ENCODE measurements at places on chromosomes 3 and 15.

DNA sequence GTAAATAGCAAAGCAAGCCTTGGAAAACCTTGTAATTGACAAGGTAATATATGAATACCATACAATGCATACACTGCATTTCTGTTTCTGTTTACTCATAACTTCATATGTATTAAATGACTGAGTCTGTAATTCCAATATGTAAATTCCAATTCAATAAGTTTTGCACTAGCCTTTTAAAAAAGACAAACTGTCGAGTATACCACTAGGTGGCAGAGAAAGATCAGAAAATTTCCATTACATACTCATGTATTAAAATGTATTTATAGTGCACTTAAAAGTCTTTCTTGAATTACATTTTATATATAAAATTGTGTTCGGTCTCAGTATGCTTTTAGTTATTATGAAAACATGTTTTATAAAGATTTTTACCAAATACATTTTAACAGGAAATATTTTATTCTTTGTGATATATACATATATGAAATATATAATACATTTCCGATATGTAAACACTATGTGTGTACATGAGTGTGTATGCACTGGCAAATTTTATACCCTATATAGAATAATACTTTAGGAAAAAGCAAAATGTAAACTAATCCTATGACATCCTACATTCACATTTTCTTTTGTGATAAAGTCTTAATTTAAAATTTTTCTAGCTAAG lies 216.8 kb downstream of the VGLL3 start:
- DNase-seq, result peak; percentile 54

- peak; percentile 28 for DNase-seq
Measured at GRCh38 chr3:144114767-144115166, 143.1 kb downstream of the DIPK2A start.

GRCh38 chr3:49648354-49649019 lies 25.7 kb upstream of the APEH start:
- DNase-seq, result no peak

DNA sequence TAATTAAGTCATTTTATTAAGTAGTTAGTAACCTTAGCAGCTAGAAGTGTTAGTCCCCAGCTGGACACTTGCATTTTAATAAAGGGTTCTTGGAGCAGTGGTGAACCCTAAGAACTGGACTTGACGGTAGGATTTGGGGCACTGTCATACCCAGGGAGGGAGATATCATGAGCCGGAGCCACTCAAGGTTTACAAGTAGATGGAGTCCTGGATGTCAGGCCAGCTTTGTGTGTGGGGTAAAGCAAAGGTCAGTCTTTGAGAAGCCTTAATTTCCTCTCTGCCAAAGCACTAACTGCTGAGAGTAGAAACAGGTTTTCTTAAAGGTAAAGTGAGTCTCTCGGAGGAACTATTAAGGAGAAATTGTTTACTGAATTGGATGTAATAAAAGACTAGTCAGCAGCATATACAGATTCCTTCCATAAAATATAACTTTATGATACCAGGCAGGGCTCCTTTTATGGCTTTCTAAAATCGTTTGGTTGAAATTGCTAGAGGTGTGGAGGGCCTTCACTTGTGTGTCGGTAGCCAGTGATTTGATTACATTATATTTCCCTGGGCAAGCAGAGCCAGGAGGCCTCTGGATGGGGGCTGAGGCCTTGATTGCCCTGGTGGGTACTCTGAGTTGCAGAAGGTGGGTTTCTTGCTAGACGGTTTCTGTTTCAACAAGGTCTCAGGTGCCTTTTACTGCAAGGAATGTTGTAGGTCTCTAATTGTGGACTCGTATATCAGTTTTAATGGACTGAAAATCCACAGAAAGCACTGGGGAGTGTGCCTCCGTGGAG lies 23.1 kb downstream of the SQOR start:
- DNase-seq, result no peak

DNA sequence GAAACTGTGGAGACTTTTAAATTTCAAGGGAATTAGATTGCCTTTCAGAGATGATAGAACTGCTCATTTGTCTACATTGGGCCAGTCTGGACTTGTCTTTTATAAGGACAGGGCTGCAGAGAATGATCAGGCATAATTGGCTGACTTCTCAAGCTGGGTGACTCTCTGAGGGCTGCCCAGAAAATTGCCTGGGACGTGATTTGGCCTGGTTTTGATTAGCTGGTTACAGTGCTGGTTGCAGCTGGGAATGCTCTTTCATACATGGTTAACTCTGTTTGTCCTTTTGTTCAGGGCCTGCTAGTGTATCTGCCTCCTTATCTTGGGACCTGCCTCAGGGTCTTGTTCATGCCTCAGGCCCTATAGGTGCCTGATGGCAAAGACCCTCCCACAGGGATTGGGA lies 245.6 kb downstream of the CLSTN2 start:
- DNase-seq, result no peak

DNA sequence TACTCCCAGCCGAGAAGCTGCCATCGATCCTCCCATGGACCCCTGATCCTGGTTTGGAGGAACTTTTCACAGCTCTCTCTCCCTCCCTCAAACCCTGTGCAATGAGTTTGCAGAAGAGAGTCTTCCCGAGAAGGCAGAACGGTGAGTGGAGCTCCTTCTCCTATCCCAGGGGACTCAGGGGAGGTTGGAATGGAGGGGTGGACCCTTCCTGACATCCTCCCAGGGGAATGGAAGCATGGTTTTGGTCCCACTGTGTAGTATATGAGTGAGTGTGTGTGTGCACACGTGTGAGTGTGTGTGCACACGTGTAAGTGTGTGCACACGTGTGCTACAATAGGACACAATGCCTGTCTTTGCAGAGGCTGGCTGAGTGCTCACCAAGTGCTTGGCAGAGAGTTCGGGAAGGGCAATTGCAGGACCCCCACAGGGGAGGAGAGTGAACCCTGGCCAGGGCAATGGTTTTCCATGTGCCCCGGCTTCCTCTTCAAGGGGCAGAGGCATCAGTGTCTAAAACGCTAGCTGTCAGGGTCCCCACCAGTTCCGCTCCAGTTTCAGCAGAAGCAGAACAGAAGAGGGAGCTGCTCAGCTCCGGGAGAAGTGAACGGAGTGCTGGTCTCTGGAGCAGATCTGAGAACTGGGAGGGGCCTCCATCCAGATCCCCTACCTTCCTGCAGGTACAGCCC lies 13.8 kb upstream of the IL16 start:
- DNase-seq, result no peak

DNA sequence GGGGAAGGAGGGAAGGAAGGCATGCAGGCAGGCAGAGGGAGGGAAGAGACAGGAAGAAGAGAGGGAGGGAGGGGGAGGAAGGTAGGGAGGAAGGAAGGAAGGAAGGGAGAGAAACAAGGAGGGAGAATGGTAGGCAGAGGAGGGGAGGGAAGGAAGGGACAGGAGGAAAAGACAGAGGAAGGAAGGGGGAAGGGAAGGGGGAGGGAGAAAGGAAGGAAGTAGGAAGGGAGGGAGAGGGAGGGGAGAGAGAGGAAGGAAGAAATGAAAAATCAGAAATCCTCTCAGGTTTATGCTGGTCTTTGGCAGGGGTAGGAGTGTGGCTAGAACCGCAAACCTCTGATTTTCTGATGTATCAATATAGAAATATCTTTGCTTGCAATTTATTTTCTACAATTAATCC lies 4.2 kb downstream of the PRTG start:
- DNase-seq, result no peak

GRCh38 chr3:152350776-152351175 lies 82.0 kb downstream of the MBNL1 start:
- DNase-seq, result no peak

DNA sequence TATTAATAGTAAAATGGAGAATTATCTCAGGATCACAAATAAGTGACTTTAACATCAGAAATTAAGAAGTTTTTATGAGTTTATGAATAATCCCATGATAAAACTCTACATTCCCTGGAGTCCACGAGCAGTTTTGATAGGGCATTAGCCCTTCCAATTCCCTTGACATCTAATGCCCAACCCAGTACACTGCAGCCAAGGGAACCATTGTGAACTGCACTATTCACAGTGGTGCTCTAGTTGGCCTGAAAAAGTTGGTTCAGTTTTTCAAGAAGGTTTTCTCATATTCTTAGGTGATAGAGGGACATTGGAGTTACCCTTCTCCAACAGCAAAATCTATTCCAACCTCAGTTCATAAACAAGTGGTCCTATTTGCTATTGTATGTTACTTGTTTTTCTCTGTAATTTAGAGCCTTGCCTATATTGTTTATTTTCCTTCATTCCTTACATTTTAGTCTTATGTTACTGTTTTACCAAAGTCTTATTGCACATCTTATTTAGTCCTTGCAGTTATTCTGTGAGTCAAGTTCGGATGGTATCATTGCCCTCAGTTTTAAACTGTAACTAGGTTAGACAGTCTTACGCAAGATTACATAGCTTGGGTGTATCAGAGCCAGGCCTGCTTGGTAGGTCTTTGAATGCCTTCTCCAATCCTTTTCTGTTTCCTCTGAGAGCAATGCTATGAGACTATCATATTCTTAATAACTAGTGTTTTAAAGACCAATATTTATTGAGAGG lies 57.9 kb upstream of the SAMMSON start:
- DNase-seq, result no peak

GRCh38 chr3:173743516-173743915 lies 346.0 kb downstream of the NLGN1 start:
- DNase-seq, result no peak

- no peak for DNase-seq
Measured at GRCh38 chr15:81916451-81916850, 129.4 kb downstream of the MEX3B start.

DNA sequence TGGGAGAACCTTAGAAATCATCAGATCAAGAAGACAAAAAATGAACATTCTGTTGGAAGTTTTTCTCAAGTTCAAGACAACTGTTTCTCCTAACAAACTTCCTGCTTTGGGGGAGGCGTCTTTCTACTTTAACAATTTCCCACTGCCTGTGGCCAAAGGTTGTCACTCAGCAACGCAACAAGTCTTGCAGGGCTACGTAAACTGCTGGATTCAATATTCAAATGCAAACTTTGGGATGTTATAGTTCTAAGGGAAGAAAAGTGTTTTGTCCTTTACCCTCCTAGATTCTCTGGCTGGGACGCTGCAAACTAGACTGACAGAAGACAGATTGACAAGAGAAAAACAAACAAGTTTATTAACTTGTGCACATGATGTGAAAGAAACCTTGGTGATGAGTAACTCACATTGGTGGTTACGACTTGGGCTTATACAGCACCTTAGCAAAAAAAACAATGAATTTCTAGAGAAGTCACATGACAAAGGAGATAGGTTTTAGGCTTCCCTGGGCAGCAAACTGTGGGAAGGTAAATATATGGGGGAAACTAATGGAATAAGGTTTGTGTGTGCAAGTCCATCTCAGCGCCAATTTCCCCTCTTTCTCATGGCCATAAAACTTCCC lies 34.0 kb upstream of the ARPIN start:
- no peak for DNase-seq

GRCh38 chr15:89666184-89666857 lies 11.1 kb upstream of the KIF7 start:
- DNase-seq, result no peak

DNA sequence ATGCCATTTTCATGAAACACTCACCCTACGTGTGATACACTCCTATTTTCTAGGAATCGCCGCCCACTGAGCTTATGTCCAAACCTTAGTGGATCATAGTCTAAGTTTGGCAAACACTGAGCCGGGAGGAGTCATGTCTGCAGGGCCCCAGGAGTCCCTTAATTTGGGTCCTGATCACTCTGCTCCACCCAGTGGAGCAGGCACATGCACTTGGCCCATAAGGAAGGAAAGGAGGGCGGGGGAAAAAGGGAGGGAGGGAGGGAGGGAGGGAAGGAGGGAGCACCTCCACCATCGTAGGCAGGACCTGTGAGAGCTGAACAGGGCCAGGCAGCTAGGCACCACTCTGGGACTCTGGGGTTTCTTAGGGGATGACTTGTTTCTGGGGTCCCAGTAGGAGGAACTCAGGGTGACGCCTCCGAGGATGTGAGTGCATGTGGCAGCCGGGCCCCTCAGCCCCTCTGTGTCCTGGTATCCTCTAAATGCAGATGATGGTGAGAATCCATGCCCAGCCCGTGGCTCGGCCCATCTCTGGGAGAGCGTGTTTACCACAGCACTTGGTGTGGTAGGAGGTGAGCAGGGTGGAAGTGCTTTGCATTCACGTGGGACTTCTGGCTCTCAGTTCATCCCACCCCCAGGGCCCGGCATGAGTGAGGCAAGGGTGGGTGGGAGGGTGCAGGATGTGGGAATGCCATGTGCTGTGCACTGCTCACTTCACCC lies 109.4 kb downstream of the KLF13 start:
- DNase-seq, result no peak

- no peak for DNase-seq
Measured at GRCh38 chr3:9169956-9170850, 79.2 kb downstream of the SRGAP3 start.

- no peak for DNase-seq
Measured at GRCh38 chr3:129575997-129576384, 30.5 kb downstream of the PLXND1 start.

- peak; percentile 9 for DNase-seq
Measured at GRCh38 chr3:901953-902778, 190.7 kb upstream of the CNTN6 start.

DNA sequence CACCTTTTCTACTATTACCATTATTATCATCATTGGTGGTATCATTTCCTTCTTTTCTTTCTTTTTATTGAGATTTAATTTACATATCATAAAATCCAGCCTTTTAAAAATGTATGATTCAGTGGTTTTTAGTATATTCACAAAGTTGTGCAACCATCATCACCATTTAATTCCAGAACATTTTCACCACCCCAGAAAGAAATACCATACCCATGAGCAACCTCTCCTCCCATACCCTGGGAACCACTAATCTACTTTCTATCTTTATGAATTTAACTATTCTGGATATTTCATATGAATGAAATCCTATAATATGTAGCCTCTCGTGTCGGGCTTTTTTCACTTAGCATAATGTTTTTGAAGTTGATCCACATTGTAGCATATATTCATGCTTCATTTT lies 29.1 kb downstream of the AAGAB start:
- peak; percentile 79 for DNase-seq

DNA sequence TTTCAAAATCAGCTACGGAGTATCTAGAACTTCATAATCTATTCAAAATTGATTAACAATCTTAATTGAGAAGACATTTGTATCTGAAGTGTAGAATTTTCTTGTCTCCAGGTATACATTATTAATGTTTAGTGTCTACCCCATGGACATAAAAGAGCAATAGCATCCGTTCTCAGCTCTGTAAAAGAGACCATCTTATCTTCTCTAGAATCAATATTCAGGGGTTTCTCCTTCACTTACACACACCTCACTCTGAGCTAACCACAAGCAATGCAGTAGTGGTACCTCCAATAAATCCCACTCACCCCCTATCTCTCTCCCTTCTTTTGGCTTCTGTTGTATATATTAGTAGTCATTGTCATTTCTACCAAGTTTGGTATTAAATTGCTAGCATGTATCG lies 16.2 kb downstream of the MBNL1 start:
- no peak for DNase-seq

Data from fibroblast of skin of right quadriceps (primary cell).